ENCODE measurements at places on chromosomes 1 and 21.

DNA sequence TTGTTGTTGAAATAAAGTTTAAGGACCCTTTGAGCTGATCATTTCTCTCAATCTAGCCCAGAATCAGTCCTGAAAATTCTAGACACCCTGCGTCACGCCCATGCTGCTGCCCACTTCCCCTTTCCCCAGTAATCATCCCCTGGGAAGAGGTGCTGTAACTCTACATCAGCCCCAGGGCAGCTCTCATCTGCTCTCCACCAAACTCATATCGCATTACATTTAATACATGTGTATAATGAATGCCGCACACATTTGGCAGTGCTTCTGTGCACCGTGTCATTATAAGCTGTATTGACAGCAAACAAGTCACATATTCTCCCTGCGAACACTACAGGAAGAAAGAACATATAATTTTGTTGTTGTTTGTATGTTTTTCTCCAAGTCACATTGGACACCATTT lies 539.7 kb upstream of the DAB1 start:
- H3K36me3 ChIP-seq: no peaks in the 10 kb centered on the region
- no peak for DNase-seq
- H3K4me1 ChIP-seq: no peaks in the 10 kb centered on the region
- no peak overlapping the region for H3K4me3 ChIP-seq
- H3K27me3 ChIP-seq: no peaks in the 10 kb centered on the region

- H3K4me3 ChIP-seq: no peak overlapping the region
- H3K27ac ChIP-seq: no peak overlapping the region
- no peak for DNase-seq
- H3K36me3 ChIP-seq: peaks cover 11% of the 10 kb centered on the region
- H3K4me1 ChIP-seq: peaks cover 7% of the 10 kb centered on the region
Observed at GRCh38 chr21:29379517-29380054, 80.9 kb downstream of the BACH1 start.

DNA sequence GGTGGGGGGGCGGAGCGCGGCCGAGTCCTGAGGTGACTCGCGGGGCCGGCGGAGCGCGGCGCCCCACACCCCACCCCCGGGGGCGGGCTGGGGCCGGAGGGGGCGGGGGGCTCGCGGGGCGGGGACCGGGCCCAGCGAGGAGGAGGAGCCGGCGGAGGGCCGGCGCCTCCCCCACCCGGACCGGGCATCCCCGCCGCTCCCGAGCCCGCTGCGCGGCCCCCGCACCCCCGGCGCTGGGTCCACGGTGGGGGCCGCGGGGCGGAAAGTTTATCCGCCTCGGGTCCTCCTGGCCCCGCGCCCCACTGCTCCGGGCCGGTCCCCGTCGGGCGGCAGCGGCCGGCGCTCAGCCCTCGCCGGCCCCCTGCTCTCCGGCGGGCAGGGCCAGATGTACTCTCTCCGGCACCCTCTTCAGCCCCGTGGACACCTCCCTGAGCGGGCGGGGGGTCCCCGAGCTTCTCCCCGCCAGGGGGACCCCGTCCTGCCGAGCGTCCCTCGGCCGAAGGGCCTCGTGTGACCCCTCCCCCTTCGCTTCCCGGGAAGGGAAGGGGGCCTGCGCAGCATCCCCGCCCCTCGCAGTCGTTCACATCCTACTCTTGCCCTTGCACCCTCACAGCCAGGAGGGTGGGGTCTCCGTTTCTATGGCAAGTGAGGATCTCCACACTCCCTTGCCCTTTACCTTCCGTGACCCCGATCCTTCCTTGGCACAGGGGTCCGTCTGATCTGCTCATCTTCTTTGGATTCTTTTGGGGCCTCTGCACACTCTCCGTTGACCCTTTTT lies 663 bp downstream of the CAMTA1 start:
- peak overlapping the region; percentile 98 for H3K4me3 ChIP-seq
- no peaks in the 10 kb centered on the region for H3K27me3 ChIP-seq
- peak; percentile 46 for DNase-seq
- peak overlapping the region; percentile 96 for H3K27ac ChIP-seq
- peaks cover 18% of the 10 kb centered on the region for H3K36me3 ChIP-seq
- peaks cover 51% of the 10 kb centered on the region for H3K4me1 ChIP-seq

DNA sequence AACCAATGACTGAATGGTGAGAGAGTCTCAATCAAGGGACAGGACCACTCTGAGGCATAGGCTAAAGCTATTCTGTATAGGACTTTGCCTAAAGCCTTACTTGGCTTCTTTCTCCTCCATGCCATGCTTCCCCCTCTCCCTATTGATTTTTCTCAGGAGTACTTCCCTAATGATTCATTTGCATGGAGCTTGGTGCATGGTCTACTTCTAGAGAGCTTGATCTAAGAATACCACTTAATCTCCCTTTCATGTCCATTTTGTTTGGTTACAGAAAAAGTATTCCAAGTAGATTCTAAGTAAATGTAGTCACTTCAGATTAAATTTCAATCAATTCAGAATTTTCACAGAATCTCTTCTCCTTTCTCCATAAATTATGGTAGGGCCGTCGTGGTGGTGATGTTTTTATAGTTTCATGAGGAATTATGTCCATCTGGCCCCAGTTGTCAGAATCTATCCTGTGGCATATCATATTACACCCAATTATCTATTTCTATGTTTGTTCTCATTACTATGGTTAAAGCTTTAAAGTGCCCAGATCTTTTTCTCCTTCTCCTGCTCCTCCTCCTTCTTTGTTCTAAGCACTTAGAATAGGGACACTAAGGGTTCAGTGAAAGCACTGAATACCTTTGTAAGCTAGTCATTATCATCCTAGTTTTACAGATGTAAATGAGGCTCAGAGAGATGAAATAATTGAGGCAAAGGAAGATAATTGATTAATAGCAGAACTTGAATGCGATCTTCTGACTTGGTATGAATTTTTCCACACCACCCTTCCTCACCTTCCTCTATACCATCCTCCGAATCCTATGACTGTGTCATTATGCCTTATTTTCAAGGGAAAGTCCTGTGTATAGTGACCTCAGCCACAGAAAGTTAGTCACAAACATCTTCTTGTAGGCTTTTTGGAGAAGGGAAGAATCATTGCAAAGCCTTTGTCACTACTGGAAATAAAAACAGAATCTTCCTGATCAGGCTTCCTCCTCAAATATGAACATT lies 85.6 kb upstream of the ZRANB2 start:
- no peak overlapping the region for H3K4me3 ChIP-seq
- no peak for DNase-seq
- H3K27ac ChIP-seq: no peak overlapping the region
- H3K27me3 ChIP-seq: no peaks in the 10 kb centered on the region
- H3K4me1 ChIP-seq: no peaks in the 10 kb centered on the region
